ENCODE measurements at places on chromosomes 12 and 14. TPM values are rescaled to one million over a fixed set of nuclear protein-coding genes. Genes with fewer than 3 reads are reported as not detected.
A peak's percentile ranks its signal among the peaks of the same experiment; 100 is the strongest.

- DNase-seq: no peak
- H3K36me3 ChIP-seq: peaks cover 26% of the 10 kb centered on the region
- peaks cover 22% of the 10 kb centered on the region for H3K4me1 ChIP-seq
- H3K27ac ChIP-seq: no peak overlapping the region
- H3K4me3 ChIP-seq: no peak overlapping the region
These were observed 66.5 kb upstream of the MON2 start for GRCh38 chr12:62400135-62400534.

DNA sequence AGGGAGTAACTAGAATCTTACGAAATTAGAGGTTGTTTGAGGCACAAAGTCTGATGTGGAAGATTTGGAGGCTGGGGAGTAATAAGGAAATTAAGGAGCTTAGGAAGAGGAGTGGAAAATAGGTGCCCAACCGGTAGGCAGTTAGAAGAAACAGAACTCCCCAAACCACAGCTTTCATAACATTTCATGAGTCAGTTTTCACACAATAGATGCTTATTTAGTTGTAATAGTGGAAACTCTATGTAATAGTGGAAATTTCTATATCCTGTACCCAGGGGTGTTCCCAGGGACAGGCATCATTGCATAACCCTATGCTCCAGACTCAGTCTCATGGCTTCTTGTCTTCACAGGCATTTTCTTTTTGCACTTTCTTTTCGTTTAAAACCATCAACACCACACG, 8.3 kb downstream of the C3AR1 start:
- DNase-seq: no peak
- no peaks in the 10 kb centered on the region for H3K27me3 ChIP-seq
- H3K36me3 ChIP-seq: peaks cover 15% of the 10 kb centered on the region
- peak overlapping the region; percentile 88 for H3K27ac ChIP-seq

DNA sequence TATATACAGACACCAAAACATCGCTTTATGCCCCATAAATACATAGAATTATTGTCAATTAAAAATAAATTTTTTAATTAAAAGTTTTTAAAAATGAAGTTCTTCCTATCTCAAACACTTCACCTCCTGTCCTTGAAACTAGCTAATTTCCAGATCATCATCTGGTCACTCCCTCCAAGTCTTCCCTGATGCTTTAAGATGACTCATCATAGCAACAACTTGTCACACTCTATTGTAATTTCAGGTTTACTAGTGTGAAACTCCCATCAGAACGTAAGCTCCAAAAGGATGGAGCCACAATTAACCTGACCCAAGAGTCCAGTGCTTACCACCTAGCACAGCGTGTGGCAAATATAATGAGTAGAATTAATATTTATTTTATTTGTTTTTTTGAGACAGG, 16.3 kb downstream of the GXYLT1 start:
- H3K4me3 ChIP-seq: no peak overlapping the region
- no peak overlapping the region for H3K27ac ChIP-seq
- DNase-seq: no peak
- peaks cover 42% of the 10 kb centered on the region for H3K4me1 ChIP-seq
- no peaks in the 10 kb centered on the region for H3K27me3 ChIP-seq
- no peaks in the 10 kb centered on the region for H3K36me3 ChIP-seq

The LRRIQ1 gene
- not detected for total RNA-seq

DNA sequence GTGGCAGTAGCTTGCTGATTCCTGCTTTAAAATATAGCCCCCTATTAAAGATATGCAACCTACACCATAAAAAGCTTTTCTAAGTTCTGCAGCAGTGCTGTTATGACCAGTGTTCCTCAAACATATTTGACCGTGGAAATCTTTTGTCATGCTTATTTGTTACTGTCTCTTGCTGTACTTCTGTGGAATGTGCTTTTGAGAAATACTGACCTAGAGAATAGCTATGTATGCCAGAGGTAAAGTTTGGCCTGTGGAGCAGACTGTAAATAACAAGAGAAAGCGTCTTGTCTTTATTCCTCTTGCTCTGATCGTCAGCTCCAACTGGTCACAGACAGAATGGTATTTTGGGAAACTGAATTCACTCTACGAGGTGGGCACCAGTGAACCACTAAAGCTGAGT, 239.0 kb downstream of the FBXL14 start:
- no peak overlapping the region for H3K27ac ChIP-seq
- peaks cover 8% of the 10 kb centered on the region for H3K4me1 ChIP-seq
- H3K4me3 ChIP-seq: no peak overlapping the region
- peaks cover 3% of the 10 kb centered on the region for H3K36me3 ChIP-seq
- H3K27me3 ChIP-seq: no peaks in the 10 kb centered on the region

The FITM1 gene
- total RNA-seq: 1.4 TPM

The HCAR1 gene
- not detected for total RNA-seq

The TTC6 gene
- not detected for total RNA-seq

DNA sequence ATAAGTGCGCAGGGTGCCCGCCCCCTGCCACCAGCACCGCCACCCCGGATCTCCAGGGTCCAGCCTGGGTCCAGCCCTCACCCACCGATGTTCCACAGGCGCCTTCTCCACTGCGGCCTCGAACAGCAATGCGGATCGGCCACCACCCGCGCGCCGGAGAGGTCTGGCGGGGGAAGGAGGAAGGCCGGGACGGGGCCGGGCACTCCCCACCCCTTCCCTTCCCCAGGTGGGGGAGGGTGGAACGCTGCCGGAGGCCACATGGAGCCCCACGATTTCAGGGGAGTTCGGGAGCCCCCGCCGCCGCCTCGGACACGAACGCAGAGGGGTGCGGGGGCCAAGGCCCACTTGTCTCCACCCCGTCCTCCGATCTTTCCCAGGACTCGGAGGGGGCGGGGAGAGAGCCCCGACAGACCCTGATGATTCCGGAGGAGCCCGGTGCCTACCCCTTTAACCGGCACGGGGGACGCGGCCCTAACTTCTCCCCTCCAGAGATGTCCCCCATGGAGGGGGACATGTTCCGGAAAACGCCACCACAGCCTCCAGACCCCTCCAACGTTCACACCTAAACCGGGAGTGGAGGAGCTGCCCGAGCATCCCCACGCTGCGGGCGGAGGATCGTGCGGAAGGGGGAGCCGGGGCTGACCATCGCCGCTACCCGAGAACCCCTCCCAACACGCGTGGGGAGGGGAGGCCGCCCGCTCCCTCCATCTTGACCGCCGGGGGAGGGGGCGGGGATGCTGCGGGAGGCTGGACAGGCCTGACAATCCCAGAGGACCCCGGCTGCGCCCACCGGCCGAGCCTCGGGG, 1.1 kb downstream of the ATXN2 start:
- H3K27ac ChIP-seq: peak overlapping the region; percentile 78
- no peaks in the 10 kb centered on the region for H3K36me3 ChIP-seq
- peak; percentile 9 for DNase-seq
- H3K27me3 ChIP-seq: no peaks in the 10 kb centered on the region
- H3K4me1 ChIP-seq: peaks cover 28% of the 10 kb centered on the region

The AMDHD1 gene
- 1.1 TPM for total RNA-seq

- no peak overlapping the region for H3K4me3 ChIP-seq
- H3K36me3 ChIP-seq: no peaks in the 10 kb centered on the region
- peaks cover 8% of the 10 kb centered on the region for H3K27me3 ChIP-seq
- H3K27ac ChIP-seq: no peak overlapping the region
- peaks cover 3% of the 10 kb centered on the region for H3K4me1 ChIP-seq
These were observed 413.6 kb downstream of the TMEM121 start for GRCh38 chr14:105939810-105940508.

GRCh38 chr14:75831455-75831854, 150.3 kb downstream of the TGFB3 start:
- no peaks in the 10 kb centered on the region for H3K27me3 ChIP-seq
- peak overlapping the region; percentile 41 for H3K4me3 ChIP-seq
- DNase-seq: peak; percentile 11

The FOXN4 gene
- not detected for total RNA-seq

The SMIM41 gene
- total RNA-seq: not detected

Measured in T-helper 17 cell (primary cell).